ENCODE measurements at places on chromosomes 6 and 20.

DNA sequence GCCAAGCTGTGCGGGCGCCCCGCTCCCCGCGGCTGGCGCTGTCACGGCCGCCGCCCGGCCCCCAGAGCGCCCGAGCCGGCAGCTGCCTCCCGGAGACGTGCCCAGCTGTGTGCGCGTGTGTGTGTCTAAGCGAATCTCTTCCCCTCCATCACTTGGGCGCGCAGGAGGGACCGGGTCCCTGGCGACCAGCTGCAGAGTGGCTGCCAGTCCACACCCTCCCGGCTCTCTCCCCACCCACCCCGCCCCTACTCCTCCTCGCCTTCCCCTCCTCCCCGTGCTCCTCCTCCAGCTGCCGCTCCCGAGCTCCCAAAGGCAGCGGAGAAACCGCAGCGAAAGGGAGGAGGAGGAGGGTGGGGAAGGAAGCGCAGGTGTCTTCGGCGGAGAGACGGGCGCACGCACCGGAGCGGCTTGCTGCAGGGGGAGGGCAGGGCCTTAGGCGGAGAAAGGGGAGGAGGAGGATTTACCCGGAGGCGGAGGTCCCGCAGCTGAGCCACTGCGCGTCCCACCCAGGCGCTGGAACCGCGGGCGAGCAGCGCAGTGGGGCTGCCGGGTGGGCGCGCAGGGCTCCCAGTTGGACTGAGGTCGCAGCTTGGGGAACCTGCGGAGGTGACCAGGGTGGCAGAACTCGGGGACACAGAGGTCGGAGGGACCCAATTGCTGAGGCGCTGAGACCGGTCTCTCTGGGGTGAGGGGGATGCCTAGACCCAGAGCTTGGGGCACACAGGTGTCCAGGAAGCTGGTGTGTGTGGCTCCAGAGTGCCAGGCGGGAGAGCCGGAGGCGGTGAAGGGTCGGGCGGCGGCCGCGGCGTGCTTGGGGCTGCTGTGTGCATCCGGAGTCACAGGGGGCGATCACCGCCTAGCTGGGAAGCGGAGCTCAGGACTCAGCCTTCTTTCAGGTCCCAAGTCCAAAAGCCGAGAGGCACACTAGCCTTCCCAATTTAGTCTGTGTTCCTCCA lies at the start of gene HS3ST5:
TSS of gene HS3ST5 (minus strand) at position 198 of the 956 bp plus-strand sequence. CDS start 280,178 bp downstream, outside the sequence.
- no peak for DNase-seq

DNA sequence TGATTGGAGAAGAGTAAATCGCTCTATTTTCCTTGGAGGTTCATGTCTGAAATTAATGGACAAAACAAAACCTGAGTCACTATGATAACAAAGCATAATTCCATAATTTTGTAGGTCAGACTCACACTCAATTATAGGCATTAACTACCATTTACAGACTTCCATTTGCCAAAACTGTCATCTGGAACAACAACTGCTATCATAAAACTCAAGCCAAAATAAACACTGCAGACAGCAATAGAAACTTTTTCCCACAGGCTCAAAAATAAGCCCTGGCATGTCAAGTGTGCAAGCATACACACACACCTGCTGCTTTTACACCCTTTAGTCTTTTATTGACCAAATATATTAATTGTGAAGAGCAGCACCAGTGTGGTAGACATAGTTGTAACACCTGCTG lies 7.1 kb downstream of the MRPS10 start:
- no peak for DNase-seq

DNA sequence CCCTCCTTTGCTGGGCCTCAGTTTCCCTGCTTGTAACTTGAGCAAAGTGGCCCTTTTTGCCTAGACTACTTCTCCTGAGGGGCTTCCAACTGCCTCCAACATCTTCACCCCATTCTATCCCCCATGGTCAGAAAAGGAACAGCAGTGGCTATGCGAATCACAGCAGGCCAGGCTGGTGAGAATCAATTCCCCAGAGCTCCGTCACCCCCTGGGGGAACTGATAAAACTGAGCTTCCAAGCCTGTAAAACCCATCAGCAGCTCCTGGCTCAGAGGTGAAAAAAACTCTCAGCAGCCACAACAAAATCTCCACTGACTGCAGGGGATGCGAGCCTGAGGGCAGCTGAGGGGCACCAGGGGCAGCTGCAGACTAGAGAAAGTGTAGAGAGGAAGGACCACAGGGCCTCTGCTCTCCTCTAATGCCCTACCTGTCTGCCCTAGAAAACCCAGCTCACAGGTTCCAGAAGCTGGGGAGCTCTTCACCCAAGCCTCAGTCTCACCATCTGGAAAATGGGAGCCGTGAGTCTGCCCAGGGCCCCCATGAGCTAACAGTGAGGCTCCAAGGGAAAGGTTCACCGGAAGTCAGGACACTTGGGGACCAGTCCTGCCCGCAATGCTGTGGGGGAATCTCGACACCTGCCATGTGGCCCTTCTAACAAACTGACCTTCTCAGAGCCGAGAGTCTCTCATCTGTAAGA lies 120.6 kb downstream of the GRM4 start:
- DNase-seq, result no peak

- DNase-seq, result no peak
These were observed 30.2 kb downstream of the CHRNA4 start for GRCh38 chr20:63330940-63331339.

GRCh38 chr20:14523090-14523489 lies 185.7 kb upstream of the FLRT3 start:
- no peak for DNase-seq
